ENCODE measurements at places on chromosomes 6 and 20.
A peak's percentile ranks its signal among the peaks of the same experiment; 100 is the strongest.

- DNase-seq = no peak
Measured at GRCh38 chr6:108960601-108961000, 112.4 kb downstream of the ARMC2 start.

DNA sequence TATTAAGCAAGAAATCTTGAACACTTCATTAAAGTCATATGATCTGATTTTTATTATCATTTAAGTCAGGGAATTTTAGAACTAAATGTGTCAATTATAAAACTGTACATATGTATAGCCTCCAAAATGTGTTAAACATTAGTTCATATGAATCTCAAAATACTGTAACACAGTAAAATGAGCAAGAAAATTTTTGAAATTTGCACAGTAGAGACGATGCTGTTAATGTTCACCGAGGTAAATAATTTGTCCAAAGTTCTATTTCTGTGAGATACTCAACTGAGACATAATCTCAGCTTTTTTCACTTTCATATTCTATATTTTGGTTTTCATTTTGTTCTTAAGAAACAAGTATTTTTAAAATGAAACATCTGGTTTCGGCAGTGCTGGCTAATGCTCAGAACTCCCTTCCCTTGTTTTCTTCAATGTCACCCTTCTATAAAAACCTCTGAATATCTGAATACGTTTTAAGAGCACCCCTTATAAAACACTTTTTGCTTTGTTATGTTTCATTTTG lies 353.1 kb downstream of the LAMA2 start:
- no peak for DNase-seq

- no peak for DNase-seq
Measured at GRCh38 chr6:117531346-117531745, 48.9 kb downstream of the DCBLD1 start.

- DNase-seq = no peak
Measured at GRCh38 chr20:22569353-22569752, 15.0 kb downstream of the FOXA2 start.

DNA sequence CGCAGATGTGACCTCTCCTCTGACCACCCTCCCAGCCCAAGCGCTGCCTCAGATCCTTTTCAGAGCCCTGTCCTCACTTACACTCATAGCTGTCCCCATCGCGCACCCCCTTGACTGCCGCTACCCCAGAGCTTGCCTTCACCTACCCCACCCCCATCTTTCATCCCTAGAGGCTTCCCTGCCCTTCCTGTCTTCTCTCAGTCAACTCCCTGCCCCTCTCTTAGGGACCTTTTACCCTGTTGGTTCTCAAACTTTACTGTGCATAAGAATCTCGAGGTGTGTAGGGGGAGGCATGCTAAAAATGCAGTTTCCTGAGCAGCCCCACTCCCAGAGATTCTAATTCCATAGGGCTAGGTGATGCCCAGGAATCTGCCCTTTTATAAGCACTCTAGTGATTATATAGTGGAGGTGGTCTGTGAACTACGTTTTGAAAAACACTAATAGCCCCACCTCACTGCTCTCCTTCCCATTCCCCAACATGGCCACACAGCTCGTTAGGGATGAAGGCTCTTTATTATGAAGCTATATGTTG lies 725 bp downstream of the TM9SF4 start:
- no peak for DNase-seq

GRCh38 chr20:15302075-15302474 lies 964.7 kb upstream of the FLRT3 start:
- DNase-seq = no peak

- DNase-seq = no peak
Measured at GRCh38 chr6:119240257-119241110, 109.1 kb downstream of the MAN1A1 start.

DNA sequence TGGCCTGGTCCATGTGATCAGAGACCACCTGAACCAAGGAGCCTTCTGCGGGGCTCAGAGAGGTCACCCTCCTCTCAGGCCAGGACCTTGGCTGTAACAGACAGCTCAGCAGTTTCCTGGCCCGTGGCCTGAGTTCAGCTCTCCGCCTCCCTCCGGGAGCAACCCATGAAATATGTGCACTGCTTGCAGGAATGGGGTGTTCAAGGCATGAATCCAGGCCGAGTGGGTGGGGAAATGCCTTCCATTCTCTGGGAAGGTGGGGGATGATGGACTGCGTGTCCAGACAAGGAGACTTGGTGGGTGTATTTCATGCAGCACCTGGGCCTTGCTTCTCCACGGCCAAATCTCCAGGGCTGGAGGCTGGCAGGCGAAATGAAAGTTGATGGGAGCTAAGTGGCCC lies 46.0 kb downstream of the SIRPA start:
- DNase-seq = no peak

- DNase-seq = no peak
Measured at GRCh38 chr6:7035837-7036249, 71.9 kb upstream of the RREB1 start.

GRCh38 chr20:36474563-36474962 lies 66.8 kb upstream of the MYL9 start:
- no peak for DNase-seq

GRCh38 chr20:36859700-36860330 lies 16.1 kb upstream of the TLDC2 start:
- no peak for DNase-seq

DNA sequence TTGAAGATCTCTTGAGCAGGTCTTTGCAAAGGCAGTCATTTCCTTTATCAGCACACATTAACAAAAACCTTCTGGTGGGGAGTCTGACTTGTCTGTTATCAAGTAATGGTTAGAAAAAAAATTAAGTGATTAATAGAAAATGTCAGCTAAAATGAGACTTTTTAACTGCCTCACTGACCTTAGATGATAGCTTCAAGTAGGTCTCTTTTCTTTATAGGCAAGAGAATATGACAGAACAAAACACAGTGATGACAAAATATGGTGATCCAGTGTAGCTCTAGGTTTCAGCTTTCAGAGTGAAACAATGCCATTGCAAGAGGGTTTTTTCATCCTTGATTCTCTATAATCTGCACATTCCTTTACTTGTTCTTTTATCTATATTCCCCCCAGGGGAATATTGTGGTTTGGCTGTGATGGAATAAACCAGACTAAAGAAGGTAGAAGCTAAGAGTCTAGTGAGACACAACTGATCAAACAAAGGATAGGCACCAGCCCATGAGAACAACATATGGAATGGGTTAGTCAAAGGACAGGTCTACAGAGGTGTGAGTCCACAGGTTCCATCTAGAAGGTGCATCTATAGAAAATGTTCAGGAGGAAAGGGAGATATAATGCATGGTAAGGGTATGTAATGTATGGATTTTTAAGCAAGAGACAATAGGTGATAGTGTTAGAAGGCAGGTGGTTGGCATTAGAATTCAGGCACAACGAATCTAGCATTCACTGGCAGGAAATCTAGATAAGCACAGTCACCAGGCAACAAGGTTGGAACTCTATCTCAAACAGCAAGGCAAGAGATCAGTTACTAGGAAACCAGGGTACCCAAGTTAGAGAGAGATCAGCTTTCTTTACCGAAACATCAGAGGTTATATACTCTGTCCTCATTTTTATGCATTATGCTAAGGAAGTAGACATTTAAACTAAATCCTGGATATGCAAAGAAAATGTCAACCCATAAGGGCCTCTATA lies 228.9 kb upstream of the SMLR1 start:
- no peak for DNase-seq

DNA sequence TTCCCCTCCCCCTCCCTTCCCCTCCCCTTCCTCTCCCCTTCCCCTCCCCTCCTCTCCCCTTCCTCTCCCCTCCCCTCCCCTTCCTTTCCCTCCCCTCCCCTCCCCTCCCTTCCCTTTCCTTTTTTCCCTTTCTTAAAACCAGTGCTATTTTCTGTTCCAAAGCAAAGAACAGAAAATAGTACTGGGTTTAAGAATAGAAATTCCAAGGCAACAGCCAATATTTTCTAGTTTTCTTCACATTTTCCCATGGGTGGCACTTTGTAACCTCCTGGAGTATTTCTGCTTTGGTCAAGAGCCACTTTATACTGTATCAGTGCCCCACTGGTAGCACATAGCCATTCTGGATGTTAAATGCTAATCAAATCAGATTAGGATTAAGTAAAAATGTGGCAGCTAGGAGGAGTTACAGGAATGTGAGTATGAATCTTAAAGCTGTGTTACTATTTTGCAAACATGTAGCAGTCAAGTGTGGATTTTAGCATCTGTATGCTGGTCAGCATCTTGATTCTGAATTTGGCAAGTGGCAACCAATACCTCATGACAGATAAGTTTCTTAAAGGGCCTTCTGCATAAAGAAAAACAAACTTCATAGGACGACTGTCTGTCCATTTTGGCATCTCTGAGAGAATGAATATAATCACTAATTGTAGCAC lies 126.4 kb downstream of the CEP57L1 start:
- DNase-seq = no peak

DNA sequence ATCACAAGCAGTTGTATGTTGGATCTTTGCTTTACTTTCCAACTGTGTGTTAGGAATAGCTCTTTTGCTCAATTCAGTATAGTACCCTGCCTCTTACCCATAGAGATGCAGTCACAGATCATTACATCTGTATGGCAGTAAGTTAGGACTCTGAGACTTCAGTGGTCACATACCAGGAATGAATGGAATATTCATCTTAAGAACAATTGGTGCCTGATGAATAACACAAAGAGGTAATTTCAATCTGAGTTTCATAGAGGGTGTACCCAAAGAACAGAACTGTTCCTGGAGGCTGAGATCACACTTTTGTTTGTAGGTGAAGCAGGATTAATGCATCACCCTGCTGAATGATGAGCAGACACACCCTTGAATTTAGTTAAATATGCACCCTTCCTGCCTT lies 28.7 kb upstream of the KIF13A start:
- no peak for DNase-seq

DNA sequence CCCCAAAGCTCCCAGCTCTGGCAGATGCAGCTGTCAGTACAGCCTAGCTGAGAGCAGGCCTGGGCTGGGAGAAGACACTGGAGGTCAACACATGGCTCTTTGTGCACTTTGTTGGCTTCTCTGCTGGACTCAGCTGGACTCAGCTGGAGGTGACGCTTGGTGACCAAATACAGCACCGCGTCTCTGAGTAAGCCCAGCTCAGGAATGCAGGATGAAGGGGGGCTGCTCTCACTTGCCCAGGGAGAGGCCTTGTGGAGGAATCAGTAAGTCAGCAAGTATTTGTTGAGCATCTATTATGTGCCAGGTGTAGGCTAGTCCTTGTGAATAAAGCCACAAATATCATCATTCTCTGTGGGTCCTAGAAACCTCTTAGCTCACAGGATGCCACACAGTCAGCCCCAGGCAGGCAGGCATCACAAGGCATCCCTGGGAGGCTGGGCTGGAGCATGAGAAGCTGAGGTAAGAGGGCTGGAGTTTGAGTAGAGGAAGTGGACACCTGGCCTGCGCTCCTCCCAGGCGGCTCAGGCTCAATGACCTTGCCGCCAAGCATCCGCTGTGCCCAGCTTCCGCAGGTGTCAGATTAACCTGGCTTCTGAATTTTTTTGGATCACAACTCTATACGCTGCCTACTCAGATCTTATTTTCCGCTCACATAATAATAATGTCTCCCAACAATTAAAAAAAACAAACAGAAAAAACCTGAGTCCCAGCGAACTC lies 95.4 kb downstream of the TMEM170B start:
- no peak for DNase-seq

DNA sequence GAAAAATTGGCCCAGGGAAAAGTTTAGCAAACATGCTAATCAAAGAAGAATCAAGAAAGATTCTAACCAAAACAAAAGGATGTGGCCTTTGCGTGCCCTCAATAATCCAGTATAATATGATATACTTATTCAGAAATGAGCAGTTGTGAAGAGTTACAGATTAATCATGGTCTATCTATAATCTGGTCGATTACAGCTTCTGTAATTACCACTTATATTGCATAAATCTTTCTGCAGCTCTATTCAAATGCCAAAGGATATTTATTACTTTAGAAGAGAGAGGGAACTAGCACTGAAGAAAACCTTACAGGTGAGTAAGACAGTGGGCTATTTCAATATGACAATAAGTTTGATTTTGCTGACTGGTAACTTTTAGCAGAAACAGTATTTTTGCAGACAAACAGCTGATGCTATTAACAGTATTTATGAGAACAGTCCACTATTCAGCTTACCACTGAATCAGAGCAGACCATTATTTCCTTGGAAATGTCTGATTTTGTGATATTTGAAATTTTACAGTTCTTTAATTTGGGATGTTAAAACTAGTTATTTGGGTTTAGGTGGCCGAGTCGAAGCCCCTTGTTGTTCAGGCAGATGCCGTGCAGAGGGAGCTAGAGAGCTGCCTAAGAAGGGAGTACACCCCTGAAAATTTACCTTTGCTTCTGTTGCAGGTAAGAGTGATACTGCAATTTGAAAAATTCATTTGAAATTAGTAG lies 92.2 kb downstream of the CEP57L1 start:
- DNase-seq = peak; percentile 73

GRCh38 chr6:88655586-88655985 lies 307.8 kb downstream of the RNGTT start:
- DNase-seq = no peak

DNA sequence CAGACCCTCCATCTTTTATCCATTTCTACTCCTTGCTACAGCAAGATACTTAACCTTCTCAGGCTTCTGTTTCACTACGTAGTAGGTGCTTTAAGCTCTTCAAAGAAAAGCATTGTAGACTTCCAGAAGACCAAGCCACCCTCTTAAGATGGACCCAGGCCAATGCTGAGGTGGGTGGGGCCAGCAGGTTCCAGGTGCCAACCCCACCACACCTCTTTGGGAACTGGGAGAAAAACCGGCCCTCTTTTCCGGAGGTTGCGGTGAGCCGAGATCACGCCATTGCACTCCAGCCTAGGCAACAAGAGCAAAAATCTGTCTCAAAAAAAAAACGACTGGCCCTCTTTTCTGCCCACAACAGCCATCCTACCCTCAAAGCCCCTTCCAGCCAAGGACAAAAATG lies 10.6 kb upstream of the HMGA1 start:
- DNase-seq = no peak

DNA sequence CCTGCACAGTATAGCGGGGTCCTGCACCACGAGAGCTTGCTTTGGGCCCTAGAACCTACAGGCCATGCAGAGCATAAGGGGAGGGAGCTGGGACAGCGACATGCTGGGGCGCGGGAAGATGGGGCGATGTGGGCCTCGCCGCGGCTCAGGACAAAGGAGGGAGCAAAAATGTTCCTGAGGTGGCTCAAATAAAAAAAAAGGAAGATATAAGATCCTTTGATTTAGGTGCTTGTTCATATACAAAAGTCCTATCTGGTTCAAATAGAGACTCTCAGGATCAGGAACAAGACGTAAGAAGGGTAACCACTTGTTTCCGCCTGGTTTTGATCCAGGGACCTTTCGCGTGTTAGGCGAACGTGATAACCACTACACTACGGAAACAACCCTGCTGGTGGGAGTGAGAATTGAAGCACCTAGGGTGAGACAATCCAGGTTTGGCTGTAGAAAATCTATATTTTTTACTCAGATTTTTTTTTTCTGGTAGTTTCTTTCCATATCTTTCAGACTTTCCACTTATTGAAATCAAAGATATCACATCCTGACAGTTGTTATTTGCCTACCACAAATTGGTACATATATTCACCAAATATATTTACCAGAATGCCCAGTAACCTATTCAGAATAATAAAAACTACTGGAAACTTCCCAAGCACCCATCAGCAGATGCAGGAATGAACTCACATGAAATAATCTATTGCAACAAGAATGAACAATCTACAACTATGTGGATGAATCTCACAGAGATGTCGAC lies 177.9 kb upstream of the ZNF184 start:
- DNase-seq = peak; percentile 47

- DNase-seq = peak; percentile 60
Measured at GRCh38 chr6:12605888-12606345, 110.7 kb upstream of the PHACTR1 start.
